ENCODE measurements at places on chromosomes 4 and X.

- DNase-seq = no peak
These were observed 109.7 kb downstream of the UNC5C start for GRCh38 chr4:95439071-95439470.

- DNase-seq = no peak
These were observed 17.9 kb downstream of the ATP8A1 start for GRCh38 chr4:42638993-42639392.

GRCh38 chr4:136935305-136935704 lies 597.0 kb downstream of the PCDH18 start:
- DNase-seq = no peak

- DNase-seq = no peak
These were observed 375 bp downstream of the FGFR3 start for GRCh38 chr4:1793496-1793840.

- no peak for DNase-seq
These were observed 833.3 kb upstream of the INTU start for GRCh38 chr4:126799416-126799815.

- DNase-seq = no peak
These were observed 65.7 kb downstream of the LRBA start for GRCh38 chr4:150949342-150949741.

GRCh38 chr4:168708108-168708507 lies 211.3 kb downstream of the PALLD start:
- no peak for DNase-seq

DNA sequence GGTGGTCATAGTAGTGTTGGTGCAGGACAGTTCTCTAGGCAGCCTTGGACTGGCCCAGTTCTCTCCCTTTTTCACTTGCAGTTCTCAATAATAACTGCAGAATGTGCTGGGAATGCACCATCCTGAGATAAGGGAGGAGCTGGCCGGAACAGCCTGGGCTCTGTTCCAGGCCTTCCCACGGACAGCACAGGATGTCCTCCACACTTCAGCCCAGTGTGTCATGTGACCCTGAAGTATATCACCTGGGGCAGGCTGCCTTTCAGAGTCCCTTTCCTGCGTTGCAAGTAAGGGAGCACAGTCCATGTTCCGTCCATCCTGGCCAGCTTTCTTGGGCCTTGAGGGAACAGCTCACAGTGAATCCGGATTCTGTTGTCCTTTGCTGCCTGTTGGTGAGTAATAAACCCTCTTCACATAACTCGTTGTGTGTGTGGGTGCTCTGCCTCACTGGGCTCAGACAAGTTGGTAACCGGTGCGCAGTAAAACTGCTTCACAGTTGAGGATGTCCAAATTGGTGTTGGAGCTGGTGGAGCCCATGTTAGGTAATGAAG lies 32.3 kb upstream of the BBS12 start:
- no peak for DNase-seq

GRCh38 chrX:134443461-134443860 lies 16.5 kb upstream of the HPRT1 start:
- DNase-seq = no peak

DNA sequence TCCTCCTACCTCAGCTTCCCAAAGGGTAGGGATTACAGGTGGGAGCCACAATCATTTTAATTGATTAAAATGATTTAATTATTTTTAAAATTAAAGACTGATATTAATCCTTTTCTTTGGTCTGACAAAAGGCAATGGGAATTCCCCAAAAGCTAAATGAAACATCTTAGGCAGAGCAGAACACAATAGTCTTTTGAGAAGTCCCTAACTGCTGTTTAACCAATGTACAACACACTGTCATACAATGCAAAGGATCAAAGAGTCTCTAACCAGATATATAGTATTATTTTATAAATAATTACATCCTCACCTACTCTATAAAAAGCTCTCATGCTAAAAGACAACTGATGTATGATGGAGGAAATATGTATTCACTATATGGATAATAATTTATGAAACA lies 47.0 kb downstream of the THAP9 start:
- DNase-seq = no peak

- no peak for DNase-seq
These were observed at the start of gene COL4A6 for GRCh38 chrX:108438110-108438623. COL4A6 (minus strand) TSS chrX:108438422; CDS start chrX:108438196, 226 bp downstream.

- no peak for DNase-seq
These were observed 125.5 kb upstream of the ARMCX2 start for GRCh38 chrX:101785142-101785541.

DNA sequence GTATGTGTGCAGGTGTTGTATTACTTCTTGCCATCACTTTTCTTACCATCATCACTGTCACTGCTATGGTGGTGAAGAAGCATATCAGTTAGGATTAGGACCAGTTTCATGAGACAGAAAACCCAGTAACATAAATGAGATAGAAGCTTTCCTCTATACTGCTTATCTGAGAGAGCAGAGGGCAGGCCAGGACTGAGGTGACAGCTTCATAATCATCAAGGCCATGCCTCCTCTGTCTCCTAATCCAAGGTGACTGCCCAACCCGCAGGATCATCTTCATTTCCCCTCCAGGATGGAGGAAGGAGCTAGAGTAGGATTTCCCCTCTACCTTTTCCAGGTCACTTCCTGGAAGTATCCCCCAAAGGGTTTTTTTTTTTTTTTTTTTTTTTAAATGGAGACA lies 35.4 kb downstream of the TMEM131L start:
- no peak for DNase-seq

- no peak for DNase-seq
These were observed at the start of gene NLGN4X for GRCh38 chrX:6228720-6229119. NLGN4X (minus strand) TSS chrX:6228867; CDS start chrX:6151466, 77,401 bp downstream.

DNA sequence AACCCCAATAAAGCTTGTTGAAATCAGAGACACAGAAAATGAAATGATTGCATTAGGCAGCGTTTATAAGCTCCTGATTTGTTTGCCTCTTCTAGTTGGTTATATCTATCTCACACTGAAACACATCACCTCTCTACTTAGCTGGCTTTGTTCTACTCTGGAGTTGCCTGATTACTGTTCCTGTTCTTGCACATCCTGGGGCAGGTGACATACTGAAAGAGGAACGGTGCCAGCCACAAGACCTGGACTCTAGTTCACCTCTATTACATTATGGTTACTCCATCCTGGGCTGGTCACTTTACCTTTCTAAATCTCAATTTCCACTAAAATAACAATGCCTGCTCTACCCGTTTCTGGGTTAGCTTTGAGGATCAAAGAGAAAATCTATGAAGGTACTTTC lies 47.9 kb downstream of the TRIM2 start:
- DNase-seq = no peak

- peak; percentile 60 for DNase-seq
These were observed 32.8 kb downstream of the FAM13A start for GRCh38 chr4:89024051-89024675.

Data from PC-9 (cell line).